Stimulated activated naive CD8-positive, alpha-beta T cell treated with anti-CD3 and anti-CD28 coated beads, Interleukin-15, amount 100 ng/mL, for 72 hours (primary cell): ENCODE measurements at places on chromosomes 1 and 21.

- DNase-seq, result no peak
Measured at GRCh38 chr1:222454782-222455181, 93.1 kb downstream of the HHIPL2 start.

GRCh38 chr1:204830747-204831146 is 39.9 kb upstream of the NFASC start:
- no peak for DNase-seq

DNA sequence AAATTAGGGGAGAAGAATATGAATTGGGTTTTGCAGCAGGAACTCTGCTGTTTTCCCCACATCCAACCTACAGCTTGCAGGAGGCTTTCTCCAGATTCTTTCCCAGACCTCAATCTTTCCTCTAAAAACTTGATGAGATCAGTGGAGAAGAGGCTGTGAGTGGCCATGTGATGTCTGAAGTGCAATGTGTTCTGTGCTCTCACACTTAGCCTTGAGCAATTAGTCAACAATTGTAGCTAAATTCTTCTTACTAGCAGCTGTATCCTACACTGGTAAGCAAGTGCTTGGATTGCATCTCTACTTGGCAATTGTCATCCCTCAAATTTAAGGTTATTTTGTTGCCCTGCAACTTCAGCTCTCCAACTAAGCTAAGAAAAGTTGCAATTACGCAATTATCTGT is 807.3 kb upstream of the RGS18 start:
- DNase-seq, result no peak

DNA sequence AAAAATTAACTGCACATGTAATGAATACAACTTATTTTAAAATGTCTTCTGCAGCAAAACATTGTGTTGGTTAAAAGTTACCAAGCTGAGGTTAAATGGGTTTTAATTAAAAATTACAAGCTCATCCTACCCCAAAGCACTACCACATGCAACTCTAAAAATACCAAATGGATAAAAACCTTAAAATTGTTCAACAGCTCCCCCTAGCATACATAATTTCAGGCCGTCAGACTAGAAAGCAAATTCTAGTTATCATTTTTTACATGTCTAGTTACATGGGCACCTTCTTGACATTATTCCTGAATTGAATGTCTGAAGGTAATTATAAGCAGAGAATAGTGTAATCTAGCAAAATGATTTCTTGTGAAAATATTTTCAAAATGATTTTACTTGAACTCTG is 176.5 kb downstream of the C1orf21 start:
- DNase-seq, result no peak

GRCh38 chr21:18424276-18424675 is 20.7 kb upstream of the TMPRSS15 start:
- DNase-seq, result no peak

DNA sequence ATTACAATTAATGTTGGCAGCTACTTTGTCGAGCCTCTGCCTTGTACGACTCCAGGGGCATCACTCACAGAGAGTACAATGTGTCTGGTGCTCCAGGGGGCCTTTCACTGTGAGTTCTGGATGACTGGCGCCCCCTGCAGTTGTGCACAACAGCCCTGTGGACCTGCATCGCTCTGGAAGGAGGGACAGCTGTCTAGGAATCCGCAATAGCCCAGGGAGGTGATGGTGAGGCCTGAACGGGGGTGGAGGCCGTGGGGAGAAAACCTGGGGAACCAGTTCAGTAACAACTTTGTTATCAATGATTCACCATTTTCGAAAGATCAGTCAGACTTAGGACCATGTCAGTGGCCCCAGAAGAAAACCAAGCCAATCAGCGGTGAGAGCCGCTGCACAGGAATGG is 189.1 kb downstream of the KAZN start:
- no peak for DNase-seq

DNA sequence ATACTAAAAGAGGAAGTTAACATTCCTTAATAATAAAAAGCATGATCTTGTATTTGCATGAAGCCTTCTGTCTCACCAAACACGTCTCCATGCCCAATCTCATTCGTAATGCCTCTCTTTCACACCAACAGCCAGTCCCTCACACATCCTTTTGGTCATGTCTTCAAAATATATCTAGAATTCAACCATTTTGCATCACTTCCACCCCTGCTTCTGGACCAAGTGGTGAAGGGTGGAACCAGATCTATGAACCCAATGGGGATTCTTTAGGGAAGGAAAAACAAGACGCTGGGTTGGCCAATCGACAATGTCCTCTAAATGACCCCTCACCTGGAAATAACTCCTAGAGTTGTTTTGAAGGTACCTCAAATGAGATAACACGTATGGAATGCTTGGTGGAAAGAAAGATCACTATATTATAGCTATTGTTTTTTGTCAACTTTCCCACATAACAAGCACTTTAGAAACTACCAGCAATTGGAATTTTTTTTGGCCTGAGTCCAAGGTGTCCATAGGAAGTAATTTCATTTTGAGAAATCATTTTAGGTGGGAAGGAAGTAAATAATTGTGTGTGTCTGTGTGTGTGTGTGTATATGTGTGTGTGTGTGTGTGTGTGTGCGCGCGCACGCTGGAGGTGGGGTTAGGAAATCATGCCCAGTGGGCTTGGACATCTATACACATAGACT is at the start of gene KCNA10:
TSS of gene KCNA10 (minus strand) at position 51 of the 686 bp plus-strand sequence. CDS start 388 bp downstream, outside the sequence.
- no peak for DNase-seq

- DNase-seq, result no peak
Measured at GRCh38 chr1:230230948-230231773, 164.1 kb downstream of the GALNT2 start.

- peak; percentile 28 for DNase-seq
Measured at GRCh38 chr1:39960431-39960958, 5.5 kb downstream of the MFSD2A start.

GRCh38 chr1:90273241-90273774 is 278.4 kb downstream of the ZNF326 start:
- DNase-seq, result no peak

DNA sequence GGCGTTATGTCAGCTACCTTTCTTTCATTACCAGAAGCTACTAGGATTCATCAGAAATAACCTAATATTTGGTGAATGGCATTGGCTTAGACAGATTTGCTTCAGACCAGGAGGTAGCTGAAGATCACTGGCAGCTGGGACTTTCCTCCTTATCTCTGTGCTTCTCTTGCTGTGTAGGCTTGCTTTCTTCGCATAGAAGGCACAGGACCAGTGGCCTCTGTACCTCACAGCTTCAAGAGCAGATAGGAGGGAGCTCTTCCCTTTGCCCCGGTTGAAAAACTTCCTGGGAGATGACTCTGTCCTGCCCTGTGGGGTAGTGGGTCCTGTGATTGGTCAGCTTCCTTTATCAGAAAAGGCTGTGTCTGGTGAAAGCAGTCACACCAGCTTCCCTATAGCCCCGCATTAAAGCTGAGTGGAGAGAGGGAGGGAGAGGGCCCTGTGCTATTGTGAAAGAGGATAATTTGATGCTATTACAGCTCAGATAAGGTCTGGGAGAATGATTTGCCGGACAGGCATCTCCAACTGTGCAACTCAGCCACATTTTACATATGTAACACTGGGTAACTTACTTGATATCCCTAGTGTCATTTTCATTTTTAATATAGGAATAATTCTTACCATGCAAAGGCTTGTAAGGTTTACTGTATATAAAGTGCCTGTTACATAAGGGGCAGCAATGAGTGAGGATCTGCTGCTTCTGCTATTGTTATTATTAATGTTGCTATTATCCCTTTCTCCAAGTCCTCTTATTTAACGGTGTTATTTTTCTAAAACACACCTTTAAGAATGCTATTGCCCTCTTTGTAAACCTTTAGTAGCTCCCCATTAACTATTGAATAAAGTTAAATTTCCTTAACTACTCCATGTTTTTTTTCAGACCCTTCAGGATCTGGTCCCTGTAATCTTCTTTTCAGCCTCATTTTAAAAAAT is 31.6 kb downstream of the OSBPL9 start:
- DNase-seq, result no peak

DNA sequence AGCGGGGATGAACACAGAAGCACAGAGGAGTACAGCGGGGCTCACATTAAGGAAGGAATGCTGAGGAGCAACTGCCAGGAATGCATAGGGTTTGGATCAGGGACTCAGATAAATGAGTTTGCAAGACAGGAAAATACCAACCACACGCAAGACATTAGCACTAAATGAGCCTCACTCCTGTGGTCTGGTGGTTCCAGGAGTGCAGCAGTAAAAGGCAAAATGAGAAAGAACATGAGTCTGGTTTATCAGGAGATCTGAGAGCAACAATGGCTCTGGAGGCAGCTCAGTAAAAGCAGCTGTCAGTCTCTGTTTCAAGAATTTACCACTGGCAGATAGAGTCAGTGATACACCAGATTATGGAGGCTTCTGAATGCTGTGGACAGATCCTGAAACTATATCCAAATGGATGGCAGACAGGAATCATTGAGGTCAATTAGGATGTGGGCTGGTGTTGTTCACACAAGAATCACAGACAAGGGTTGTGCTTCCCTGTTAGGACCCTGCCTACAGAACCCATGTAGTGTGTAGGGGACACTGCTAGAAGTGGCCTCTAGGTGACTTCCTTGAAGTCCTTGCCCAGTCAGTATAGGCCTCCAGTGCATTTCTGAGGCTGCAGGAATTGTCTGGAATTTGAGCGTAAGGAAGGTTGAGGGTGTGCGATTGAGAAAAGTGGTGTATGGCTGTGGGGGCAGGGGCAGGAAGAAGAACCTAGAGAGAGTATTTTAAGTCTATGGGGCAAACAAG is 50.3 kb downstream of the CASQ2 start:
- no peak for DNase-seq

DNA sequence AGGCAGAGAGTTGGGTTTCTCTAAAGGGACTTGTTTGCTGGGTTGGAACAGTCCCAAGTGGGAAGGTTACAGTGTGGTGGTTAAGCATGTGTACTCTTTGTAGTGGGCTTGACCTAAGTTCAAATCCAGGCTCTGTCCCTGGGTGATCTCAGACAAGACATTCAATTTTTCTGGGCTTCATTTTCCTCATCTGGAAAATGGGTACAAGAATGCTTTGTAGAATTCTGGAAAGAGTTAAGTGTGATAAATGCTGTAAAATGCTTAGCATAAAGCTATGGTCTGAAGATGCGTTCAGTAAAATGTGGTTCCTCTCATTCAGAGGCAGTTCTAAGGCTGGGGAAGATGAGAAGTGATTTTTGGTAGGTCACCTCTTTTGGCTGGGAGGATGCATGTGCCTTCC is 805 bp downstream of the GRHL3 start:
- DNase-seq, result no peak

DNA sequence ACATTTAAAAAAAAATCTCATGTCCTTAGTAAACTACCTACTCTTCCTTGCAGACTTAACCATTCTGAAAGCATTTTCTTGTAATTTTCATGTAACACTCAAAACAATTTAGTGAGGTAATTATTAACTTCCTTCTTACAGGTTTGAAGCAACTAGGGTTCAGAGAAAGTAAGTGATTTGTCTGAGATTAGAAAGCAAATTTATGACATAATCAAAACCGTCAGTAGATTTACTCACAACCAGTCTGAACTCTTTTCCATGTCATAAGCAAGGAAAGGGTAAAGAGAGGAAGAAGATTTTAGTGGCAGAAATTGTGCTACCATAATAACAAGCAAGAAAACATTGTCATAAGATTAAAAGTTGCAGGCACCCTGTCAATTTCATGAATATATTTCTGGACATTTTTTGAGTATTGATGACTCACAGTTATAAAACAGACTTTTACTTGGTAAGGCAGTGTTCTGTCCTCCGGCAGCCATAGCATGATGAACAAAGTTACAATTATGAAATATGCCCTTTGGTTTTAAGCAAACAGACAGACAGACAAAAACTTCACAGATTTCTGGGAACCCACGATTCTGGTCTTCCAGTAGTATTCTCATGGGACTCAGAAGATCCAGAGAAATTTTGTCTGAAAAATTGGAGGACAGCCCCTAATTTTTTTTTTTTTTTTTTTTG is 707.2 kb downstream of the RWDD3 start:
- DNase-seq, result no peak

DNA sequence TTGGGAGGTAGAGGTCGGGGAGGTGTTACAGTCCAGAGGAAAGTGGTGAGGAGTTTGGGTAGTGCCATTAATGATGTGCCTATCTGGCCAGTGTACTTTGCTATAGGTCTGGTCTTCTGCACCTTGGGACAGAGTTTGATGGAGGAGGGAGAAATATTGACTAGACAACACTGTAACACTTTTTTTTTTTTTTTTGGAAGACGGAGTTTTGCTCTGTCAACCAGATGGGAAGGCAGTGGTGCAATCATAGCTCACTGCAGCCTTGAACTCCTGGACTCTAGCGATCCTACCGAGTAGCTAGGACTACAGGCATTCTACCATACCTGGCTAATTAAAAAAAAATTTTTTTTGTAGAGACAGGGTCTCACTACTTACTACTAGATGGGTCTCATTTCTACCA is 1.9 kb downstream of the SCP2 start:
- no peak for DNase-seq

DNA sequence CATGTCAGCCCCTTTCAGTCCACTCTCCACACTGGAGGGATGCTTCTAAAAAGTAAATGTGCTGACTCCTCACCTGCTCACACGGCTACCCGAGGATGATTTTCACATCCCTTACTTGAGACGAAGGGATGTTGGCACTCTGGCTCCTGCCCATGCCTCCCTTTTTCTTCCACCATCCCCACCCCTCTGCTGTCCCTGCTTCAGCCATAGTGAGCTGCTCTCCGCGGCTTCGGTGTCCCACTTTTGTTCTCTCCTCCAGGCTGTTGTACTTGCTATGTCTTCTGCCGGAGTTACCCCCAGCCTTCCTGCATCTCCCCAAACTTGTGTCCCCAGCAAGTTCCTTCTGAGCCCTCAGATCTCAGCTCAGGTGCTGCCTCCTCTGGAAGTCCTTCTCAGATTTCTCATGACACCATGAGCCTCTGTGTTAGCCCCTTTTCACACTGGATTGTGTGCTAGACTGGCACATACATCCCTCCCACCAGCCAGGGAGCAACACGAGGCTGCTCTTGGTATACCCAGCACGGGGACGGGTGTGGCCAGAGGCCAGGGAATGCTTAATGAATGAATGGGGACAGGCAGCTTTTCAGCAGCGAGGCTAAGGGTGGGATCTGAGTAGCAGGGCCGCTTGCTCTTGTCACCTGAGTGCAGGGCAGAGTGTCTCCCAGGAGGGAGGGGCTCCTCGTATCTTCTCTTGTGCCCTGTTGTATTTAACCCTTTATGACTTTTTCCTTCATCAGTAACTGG is 1.3 kb downstream of the ACOT11 start:
- DNase-seq, result no peak

DNA sequence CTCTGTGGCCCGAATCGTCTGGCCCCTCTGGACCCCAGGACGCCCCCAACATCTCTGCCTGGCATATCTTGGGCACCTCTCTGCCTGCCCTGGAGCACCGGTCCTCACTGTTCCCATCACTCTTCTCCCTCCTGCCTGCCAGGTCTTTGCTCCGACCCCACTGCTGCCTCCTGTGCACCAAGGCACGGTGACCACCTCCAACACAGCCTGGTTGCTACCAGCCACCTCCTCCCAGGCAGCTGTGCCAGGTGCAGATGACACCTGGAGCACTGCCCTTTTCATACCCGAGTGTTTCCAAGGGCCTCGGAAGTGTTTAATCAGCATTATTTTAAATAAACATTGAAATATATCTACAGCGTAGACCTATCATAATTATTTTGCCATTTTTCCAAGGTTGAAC is 31.3 kb downstream of the PKNOX1 start:
- DNase-seq, result no peak
